Activated naive CD8-positive, alpha-beta T cell treated with anti-CD3 and anti-CD28 coated beads for 36 hours (primary cell): ENCODE measurements at places on chromosomes 11 and 22.

DNA sequence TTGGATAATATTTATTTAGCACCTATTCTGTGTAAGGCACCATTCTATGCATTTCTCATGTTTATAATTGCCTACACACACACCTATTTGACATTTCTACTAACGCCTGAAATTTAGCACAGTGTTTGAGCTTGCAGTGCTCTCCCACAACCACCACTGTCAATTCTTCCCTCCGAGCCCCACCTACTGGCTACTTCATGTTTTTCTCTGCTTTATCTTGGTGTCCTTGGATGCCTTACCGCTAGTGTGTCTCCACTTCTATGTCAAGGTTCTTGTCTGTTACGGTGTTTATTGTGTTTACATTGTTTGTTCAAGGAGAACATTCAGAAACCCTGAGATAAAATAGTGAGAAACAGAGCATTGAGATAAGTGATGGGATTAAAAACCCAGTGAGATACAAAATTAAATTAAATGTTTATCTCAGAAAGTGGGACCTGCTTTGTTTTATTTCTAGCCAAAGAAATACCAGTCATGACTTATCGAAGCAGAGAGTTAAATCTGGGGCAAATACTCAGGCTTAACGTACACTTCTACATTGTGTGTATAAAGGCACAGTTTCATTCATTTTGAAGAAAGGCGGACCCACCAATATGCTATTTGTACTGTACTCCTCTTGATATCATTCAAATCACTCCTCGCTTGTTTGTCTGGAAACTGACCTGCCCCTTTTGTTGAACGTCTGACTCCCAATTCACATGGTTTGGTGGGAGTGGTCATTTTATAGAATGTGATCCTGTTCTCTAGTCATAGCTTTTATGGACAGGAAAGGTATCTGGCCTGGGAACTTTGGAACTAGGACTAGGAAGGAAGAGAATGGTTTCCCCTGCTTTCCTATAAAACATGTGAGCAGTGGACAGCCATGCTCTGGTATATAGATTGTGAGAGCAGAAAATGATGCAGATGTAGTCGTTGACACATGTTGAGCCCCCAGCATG lies 39.2 kb upstream of the SLC36A4 start:
- no peak for DNase-seq

DNA sequence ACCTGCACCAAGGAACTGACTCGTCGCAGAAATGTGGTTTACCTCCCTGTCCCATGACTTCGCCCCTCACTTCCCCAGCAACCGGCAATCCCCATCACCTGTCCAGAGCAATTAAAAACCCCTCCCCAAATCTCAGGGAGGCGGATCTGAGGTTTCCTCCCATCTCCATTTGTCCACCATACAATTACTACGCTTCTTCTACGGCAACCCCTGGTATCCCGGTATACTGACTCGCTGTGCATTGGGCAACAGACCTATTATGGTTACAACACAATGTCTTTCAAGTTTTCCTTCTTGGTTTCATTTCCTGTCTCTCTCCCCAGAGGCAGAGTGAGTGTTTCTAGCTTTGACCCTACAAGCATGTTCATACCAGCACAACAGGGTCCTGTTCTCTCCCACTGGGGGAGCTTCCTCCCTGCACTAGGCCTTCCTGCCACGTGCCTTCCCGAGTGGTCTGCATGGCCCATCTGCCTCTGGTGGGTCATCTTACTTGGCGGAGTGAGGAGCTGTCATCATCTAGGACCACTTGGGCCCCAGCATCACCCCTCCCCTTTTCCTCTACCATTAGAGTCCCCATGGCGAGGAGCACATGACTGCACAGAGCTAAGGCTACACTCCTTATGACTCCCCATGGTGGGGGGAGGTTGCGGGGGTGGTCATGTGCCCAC lies 30.3 kb upstream of the NAP1L4 start:
- DNase-seq, result no peak

DNA sequence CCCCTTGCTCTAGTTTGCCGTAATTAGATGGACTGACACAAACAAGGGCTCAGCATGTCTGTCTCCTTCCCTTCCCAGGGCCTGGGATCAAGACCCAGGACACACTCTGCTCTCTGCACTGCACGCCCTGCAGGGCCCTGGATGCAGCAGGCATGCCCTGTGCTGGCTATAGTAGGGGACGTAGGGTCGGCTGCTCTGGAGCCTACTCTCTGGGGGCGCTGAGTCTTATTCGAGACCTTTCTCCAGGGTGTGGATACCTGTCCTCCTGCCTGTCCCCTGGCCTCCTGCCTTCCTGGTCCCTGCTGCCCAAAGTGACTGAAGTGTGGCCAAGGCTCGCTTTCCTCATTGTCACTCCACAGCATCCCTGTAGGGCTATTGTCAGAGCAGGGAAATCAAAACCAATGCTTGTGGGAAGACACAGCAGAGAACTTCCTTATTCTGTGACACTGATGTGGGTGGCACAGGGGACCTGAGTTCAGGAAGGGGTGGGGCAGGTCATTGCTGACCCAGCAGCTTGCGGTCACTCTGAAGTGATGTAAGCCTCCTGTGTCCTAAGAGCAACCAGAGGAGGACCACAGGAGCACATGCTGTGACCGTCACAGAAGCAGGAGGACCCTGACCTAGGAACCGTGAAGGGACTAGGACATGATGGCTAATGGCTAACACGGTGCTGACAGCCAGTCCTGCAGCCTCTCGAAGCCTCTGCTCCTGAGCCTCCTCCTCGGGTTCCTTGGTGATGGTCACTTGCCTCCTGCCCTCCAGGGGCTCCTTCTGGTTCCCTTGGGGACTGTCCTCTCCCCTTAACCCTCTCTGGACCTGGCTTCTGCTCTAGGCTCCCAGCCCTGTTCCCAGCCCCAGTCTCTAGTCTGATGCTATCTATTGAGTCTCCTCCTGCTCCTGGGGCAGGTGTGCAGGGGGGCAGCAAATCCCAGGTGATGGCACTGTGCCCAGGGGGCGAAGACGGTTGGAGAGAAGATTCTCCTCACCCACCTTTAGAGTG lies 10.3 kb downstream of the APOBEC3A start:
- no peak for DNase-seq

DNA sequence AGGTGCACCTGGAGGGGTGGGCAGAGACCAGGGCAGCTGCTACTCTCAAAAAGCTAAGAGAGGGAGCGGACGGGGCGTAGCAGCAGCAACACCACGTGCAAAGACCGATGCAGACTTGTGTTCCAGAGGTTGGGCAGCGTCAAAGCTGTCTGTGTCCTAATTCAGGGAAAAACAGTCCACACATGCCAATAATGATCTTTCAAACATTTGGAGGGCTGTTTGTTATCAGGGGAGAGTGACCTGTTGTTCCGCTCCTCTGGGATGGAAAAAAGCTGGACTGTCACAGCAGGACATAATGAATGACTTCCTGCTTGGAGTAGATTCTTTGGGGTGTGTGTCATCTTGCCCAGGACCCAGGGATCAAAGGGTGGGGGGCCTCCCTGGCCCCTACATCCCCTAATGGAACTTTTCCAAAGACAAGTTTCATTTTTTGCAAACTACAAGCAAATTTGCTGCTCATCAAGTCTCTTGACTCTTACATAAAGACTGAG lies 6.2 kb upstream of the FBLN1 start:
- no peak for DNase-seq

DNA sequence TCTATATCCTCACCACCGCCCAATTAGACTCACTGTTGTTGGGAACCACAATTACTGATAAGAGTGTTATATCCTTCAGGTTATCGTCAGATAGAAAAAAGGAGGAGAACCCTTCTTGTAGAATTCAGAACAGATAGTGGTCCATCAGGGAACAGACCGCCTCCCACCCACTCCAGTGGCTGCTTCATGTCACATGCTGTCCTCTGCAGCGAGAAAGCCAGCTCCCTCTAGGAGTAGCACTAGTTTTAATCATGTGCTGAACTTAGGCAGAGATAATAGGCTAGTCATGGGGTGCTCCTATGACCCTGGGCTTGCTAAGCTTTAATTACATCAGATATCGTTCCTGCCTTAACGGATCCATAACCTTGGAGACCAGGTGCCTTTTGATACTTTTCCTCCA lies 51.5 kb upstream of the RAB1B start:
- DNase-seq, result no peak
